ENCODE measurements at places on chromosomes 1 and 21. TPM values are rescaled to one million over a fixed set of nuclear protein-coding genes. Genes with fewer than 3 reads are reported as not detected.

The ERRFI1 gene
- 26.0 TPM for polyA plus RNA-seq

The ZBTB37 gene
- polyA plus RNA-seq: 2.1 TPM

The FMO3 gene
- 0.58 TPM for polyA plus RNA-seq

The SF3B4 gene
- polyA plus RNA-seq: 21.3 TPM

The MYBPH gene
- polyA plus RNA-seq: not detected

All from heart left ventricle (tissue), 16 donors.